NCI-H1436 treated with DMSO at 0.1 percent for 48 hours (cell line): ENCODE measurements at places on chromosomes 4 and X.

DNA sequence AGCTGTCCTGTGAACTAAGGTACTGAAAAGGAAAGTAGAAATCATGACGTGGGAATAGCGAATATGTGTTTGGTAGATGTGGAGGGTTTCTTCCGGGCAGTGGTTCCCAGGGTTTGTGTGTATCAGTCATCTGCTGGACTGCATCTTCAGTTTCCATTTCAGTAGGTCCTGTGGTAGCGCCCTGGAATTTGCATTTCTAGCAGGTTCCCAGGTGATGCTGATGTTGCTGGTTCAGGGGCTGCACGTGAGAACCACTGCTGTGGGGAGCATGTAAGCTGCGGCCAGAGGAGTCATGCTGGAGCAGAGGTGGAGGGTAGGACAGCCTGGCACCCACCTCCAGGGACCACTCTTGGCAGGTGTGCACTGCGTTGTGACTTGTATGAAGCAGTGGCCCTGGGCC is 47.1 kb downstream of the ARHGAP10 start:
- no peak for DNase-seq

GRCh38 chrX:111875881-111876280 is at the start of gene TRPC5OS:
TRPC5OS (plus strand) TSS chrX:111876181; CDS start chrX:111901850, 25,669 bp downstream.
- no peak for DNase-seq

DNA sequence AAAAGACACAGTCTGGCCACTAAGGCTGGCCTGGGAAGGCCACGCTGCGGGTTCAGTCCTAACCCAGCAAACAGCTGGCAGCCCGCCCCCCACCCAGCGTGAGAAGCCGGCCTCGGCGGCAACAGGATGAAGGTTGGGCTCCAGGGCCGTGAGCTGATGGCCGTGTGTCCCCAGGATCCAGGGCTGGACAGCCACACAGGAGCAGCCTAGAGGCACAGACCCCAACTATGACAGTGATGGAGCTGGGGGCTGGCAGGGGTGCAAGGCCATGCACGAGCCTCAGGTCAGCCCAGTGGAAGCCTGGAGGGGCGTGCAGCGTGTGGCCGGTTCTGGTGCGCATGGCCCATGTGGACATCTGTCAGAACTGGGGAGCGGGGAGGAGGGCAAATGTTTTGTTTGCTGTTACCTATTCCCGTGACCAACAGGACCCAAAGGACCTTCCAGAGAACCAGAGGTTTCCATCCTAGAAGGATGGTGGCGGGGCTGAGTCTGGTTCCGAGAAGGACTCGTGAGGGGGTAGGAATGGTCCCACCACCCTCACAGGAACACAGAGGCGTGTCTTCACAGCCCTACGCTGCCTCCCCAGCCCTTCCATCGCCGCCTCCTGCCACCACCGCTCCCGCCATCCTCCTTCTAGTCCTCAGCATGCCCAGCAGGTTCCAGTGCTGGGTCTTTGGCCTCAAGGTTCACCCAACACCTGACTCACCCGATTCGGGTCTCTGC is 46.5 kb downstream of the ZFYVE28 start:
- DNase-seq, result no peak

DNA sequence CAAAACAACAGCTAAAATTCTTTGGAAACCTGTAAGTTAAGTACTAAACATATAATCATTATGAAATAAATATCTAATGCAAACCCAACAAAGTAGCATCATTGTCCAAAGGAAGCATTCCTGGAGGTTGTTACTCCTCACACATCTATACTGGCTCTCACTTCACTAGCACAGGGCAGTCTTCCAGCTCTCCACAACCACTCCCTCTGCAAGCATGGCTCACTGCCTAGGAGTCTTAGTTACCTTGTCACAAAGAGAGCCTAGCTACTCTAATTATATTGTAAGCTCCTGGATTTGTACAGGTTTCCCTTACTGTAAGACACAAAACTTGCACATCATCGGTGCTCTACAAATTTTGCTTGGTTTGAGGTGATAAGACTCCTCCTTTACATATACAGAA is 76.1 kb downstream of the AMMECR1 start:
- DNase-seq, result no peak

GRCh38 chr4:142130666-142131065 is 494.3 kb downstream of the IL15 start:
- DNase-seq, result no peak

DNA sequence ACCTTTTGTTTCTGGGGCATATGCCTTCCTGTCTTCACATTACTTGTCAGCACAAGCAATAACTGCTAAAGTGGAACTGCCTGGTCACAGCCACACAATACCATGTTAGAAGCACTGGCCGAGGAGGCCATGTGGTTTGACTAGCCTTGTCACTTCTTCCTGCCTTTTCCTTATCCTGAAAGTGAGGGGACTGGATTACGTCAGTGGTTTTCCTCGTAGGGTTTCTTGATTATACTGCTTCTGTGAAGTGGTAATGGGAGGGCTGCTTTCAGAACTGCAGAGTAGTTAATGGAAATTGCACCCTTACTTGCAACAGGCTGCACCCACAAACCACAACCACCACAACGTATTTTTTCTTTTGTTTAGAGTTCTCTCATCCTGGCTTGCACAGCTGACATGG is 26.6 kb downstream of the ZRSR2 start:
- no peak for DNase-seq

- DNase-seq, result no peak
Measured at GRCh38 chrX:69153060-69153730, 12.1 kb downstream of the PJA1 start.

- DNase-seq, result no peak
Measured at GRCh38 chr4:8688041-8688907, 95.7 kb downstream of the CPZ start.

GRCh38 chr4:168409089-168409801 is 71.0 kb downstream of the DDX60L start:
- DNase-seq, result no peak

GRCh38 chr4:140267576-140267975 is 105.9 kb upstream of the SCOC start:
- DNase-seq, result no peak

DNA sequence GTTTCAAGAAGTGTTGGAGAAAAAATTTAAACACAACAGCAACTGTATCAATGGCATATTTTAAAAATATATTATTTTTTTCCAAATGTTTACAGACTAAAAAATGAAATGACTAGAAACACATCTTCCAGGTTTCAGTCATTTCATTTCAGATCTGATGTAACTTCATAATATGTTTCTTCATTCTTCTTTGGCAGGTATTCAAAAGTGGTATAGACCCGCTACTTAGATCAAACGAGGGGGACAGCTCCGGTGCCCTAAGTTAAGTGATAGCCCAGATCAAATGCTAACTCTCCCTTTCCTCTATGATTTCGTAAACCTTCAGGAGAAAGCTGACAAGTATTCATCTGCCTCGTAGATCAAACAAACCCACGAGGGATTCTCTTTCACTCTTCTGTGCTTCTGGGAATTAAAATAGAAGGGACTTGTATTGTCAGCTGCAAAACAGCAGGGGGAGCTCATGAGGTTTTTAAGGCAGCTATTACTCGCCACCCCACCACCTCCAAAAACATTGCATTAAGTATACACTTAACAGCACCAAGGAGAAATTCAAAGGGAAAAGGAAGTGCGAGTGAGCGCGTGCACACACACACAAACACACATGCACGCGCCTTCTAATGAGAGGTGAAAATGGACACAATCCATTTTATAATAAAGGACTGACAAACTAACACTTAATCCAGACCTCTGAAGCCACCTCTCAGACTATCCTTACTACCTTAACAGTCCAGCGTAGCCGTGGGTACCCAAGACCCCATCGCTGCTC is 21.4 kb downstream of the HELT start:
- DNase-seq, result no peak

- DNase-seq, result no peak
Measured at GRCh38 chr4:160182727-160183126, 1079.8 kb downstream of the RAPGEF2 start.

- DNase-seq, result no peak
Measured at GRCh38 chr4:155040031-155040430, 168.4 kb upstream of the NPY2R start.

GRCh38 chr4:121958777-121959176 is 6.9 kb upstream of the TRPC3 start:
- DNase-seq, result no peak

DNA sequence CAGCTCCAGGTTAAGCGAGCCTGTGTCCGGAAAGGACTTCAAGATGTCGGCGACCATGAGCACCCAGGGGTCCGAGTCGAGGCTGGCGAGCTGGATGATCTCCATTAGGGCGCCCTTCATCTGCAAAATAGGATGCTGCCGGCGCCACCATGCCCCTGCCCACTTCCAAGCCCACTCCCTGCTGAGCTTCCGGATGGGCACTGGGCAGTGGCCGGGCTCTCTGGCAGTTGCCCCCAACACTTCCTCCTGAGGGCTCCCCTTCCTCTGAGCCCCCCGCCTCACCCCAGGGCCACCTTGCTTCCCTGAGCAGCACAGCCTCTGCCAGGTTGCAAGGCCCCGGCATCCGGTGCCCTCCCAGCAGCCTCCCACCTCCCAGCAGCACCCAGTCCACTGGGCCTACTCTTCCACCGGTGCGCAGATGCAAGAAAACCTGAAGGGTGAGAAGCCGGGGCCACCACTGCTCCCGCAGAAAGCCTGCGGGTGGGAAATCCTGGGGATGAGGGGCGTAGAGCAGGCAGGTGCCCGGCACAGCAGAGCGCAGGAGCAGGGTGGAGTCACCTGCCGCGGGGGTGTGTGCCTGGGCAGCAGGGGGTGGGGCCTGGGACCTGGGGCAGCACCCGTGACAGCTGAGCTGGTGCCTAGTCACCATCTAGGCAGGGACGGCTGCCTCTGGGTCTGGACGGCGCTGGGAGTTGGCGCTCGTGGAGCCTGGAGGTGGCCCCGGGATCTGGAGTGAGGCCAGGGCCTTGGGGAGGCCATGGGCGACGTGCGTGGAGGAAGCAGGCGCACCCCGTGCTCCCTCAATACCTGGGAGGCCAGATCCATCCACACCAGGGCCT is 17.0 kb downstream of the NELFA start:
- no peak for DNase-seq

DNA sequence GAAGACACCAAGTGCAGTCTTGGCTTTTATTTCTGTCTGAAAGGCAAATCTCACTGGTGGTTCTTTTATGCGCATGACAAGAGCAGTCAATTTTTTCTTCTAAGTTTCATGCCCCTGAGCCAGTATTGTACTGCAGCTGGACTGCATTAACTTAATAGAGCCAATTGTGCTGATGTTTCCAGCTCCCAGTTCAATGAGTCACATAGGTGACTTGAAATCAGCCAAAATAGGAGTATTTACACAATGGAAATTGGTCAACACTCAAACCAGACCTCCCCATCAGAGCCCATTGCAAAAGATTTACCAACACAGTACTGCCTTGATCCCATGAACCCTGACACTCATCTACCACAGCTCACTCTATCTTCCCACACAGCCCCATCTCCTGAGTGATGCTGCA is 100.3 kb upstream of the GUCY1A1 start:
- DNase-seq, result no peak

GRCh38 chrX:21800344-21800770 is 39.1 kb upstream of the MBTPS2 start:
- no peak for DNase-seq

DNA sequence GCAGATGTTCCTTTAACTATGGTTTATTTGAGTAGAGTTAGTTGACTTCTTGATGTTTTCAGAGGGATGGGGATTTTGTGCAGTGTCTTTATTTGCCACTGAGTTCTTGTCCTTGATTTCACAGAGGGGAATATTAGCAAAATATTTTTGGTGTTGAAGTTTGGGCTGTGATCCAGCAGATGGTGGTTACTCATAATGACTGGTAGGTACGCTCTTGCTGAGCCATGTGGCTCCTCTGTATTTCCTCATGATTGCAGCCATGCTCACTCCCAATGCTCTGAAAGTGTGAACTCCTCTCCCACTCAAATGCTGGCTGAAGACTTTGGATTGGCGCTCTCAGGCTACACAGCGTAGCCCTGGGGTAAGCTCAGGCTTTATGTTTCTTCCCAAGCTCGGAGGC is 77.7 kb downstream of the KLF8 start:
- no peak for DNase-seq

DNA sequence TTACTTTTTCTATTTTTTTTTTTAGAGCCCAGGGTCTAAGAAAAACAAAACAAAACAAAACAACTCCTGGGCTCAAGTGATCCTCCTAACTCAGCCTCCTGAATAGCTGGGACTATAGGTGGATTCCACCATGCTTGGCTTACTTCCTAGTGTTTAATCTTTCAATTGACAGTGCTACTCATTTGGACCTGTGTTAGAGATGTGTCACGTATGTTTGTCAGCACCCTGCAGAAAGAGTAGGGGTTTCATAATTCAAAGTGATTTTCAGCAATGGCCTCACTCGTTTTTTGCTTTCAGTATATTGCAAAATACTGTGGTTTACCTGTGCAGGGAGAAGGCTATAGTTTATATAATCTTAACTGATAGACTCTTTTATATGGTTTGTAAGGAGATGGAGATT is 71.6 kb upstream of the TEX13D start:
- no peak for DNase-seq

DNA sequence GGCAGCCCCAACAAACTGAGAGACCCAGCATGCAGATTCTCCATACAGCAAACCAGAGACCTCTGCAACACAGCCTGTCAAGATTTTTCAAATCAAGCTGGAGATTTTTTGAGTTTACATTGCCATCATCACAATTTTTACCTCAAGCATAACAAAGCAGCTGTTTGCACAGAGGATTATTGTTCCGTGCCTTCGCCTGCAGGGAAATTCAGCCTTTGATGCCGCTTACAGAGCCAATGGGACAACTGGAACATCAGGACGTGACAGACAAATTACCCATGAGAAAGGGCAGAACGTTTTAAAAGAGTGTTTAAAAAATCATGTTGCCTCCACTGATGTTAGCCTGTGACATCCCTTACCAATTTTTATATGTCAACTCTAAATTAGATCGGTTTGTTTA is 363.7 kb downstream of the FBXW7 start:
- DNase-seq, result no peak

DNA sequence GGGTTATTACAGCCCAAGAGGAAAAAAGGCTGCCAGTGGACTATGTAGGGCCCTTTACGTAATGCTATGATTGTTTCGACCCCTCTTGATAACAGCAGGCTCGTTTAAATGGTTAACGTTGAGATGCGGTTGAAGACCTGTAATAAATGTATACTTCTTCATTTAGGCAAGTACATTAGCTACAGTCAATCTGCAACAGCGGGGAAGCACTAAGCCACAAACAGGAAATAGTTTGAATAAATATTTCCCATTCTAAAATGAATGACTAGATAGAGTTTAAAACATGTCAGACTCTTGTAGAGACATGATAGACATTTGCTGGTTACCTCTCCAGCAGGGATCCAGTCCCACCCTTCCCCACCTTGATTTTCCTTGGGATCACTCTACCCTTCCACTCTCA is 38.1 kb upstream of the STIM2 start:
- no peak for DNase-seq

DNA sequence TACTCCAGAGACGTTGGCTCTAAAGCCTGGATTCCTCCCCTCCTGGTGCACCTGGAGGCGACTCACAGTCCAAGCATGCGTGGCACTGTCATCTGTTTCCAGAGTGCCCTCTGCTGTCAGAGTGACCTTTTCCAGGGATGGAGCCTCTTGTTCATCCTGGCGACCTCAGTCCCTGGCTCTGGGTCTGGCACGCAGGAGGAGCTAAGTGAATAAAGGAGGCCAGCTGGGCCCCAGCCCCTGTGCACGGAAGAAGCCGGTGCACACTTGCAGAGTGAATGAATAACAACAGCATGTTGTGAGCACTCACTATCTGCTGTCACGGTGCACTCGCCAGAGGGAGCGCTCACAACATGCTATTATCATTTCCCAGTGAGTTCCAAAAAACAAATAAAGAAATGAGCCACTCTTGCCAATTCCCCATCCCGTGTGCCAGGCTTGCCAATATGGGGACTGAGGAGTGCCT is 27.8 kb upstream of the PSAPL1 start:
- DNase-seq, result no peak
